ENCODE measurements at places on chromosomes 6 and 20.

- DNase-seq = no peak
These were observed 61.3 kb downstream of the SAMD5 start for GRCh38 chr6:147569788-147570187.

- no peak for DNase-seq
These were observed 5.4 kb downstream of the DSE start for GRCh38 chr6:116376149-116376548.

DNA sequence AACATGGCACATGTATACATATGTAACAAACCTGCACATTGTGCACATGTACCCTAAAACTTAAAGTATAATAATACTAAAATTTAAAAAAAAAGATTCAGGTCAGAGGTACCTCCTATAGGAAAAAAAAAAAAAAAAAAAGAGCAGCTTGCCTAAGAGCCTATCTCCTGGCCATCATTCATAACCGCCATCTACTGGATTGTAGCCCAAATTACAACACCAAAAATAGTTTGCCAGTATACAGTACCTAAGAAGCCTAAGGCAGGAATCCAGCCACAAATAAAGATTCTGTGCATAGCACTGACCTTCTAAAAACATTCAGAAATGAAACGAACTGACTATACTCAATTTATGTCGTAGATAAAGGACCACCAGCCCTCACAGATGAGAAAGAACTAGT lies 438.4 kb upstream of the ADGRB3 start:
- DNase-seq = no peak

GRCh38 chr6:148293181-148293995 lies 49.2 kb upstream of the SASH1 start:
- no peak for DNase-seq

DNA sequence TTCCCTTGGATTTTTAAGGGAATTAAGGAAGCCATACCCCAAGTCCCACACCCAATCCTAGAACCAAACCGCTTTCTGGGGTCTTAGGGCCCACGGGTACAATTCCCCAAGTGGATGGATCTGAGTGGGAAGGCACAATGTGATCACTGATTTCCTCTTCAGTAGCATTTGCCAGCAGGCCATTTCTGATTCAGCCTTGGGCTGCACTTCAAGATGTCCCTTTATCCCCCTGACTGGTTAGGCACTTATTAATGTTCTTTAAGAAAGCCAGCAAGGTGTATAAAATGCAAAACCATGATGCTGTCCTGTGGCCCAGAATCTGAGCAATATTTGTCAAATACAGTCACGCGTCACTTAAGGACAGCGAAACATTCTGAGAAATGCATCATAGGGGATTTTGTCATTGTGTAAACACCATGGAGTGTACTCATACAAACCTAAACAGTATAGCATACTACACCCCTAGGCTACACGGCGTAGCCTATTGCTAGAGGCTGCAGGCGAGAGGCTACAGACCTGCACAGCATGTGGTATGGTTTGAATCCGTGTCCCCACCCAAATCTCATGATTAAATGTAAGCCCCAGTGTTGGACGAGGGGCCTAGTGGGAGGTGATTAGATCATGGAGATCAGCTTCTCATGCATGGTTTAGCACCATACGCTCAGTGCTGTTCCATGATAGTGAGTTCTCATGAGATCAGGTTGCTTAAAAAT lies 234.2 kb downstream of the NRN1 start:
- DNase-seq = no peak

- no peak for DNase-seq
These were observed 7.9 kb downstream of the ZC3H12D start for GRCh38 chr6:149476789-149477455.

- DNase-seq = no peak
These were observed 7.3 kb upstream of the MAVS start for GRCh38 chr20:3839328-3839727.

DNA sequence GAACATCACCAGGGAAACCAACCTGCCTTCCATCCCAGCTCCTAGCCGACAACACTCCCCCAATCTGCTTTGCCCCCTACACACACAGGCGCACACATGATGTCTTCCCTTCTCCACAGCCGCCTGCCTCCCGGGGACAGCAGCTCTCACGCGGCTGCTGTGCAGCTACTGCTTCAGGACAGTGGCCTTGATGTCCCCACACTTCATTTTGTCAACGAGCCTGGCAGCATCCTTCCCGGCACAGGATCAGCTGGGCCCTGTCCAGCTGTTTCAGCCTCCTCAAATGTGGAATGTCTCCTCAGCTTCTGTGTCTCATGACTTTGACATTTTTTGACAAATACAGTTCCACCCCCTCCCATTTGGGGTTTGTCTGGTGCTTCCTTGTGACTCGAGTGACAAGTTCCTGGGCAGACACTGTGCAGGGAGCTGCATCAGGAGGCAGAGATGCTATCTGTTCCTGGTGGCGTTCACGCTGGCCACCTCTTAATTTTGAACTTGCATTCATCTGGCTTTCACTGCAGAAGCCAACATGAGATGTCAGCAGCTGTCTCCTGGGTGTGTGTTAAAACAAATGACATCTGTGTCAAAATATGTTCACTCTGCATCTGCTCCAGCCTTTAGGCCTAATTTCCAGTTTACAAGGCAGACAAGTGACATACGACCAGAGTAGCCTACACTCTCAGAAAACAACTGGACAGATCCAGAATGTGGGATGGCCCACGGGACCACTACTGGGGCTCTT lies 57.2 kb downstream of the GINS1 start:
- DNase-seq = no peak

DNA sequence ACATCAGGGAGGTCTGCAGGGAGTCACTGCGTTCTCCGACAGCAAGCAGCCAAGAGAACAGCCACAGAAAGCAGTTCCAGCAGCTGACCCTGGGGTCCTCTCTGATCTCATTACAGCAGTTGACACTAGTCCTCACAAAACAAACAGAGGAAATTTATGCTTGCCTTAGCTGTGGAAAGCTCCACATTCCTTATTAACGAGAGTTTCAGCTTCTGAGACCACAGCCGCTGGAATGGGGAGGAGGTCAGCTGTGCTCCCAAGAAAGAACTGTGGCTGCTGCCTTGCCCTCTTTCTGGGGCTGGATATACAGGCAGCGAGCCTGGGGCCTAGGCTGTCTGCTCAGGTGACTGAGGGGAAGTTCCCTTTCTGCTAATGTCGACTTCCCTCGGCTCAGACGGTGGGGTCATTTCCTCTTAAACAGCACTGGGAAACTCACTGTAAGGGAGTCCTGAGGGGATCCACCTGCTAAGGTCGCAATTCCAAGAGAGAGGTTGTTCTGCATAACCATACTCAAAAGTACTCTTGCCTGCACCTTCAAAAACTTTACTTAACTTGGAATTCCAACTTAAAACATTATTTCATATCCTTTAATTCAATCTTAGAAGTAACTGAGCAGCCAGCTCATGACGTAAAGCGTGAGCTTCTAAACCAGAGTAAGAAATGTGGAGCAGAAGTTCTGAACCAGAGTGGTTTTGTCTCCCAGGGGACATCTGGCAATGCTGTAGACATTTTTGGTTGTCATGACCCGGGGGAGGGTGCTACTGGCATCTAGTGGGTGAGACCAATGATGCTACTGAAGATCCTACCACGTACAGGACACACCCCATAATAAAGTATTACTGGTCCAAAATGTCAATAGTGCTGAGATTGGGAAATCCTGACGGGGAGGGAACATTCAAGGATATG lies 80.3 kb downstream of the BACH2 start:
- DNase-seq = no peak

- DNase-seq = no peak
These were observed 41.1 kb upstream of the FANCE start for GRCh38 chr6:35411066-35411465.

GRCh38 chr20:62550087-62550632 lies 74.4 kb upstream of the GATA5 start:
- no peak for DNase-seq

GRCh38 chr6:42032366-42032765 lies 18.0 kb upstream of the TAF8 start:
- no peak for DNase-seq

GRCh38 chr6:106773522-106773921 lies 144.1 kb downstream of the QRSL1 start:
- DNase-seq = no peak

- DNase-seq = no peak
These were observed 17.5 kb downstream of the CPNE5 start for GRCh38 chr6:36821581-36822335.

DNA sequence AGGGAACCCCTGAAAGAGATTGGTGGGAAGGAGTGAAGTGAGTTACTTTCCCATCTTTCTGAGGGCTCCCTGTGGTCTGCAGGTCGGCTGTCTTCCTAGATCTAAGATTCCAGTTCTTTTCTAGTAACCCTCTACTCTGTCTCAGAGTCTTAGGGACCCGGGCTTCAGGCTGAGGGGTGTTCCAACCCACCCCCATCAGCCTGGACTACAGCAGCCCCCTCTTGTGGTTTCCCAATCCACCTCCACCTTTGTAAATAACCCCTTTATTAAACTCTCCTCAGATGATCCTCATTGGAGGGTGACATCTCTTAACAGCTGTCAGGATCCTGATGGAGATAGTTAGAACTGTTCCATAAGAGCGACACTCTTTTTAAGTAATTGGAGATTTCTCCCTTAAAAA lies 300.4 kb downstream of the LRFN2 start:
- DNase-seq = no peak

- no peak for DNase-seq
These were observed 665.5 kb downstream of the BCKDHB start for GRCh38 chr6:80771941-80772340.

GRCh38 chr6:147467428-147467827 lies 41.1 kb upstream of the SAMD5 start:
- DNase-seq = no peak

- DNase-seq = no peak
These were observed 373.5 kb upstream of the FLRT3 start for GRCh38 chr20:14710951-14711350.

- no peak for DNase-seq
These were observed 15.5 kb downstream of the TGM3 start for GRCh38 chr20:2311329-2311728.

- DNase-seq = no peak
These were observed 10.6 kb upstream of the SUPT3H start for GRCh38 chr6:45388328-45388727.

DNA sequence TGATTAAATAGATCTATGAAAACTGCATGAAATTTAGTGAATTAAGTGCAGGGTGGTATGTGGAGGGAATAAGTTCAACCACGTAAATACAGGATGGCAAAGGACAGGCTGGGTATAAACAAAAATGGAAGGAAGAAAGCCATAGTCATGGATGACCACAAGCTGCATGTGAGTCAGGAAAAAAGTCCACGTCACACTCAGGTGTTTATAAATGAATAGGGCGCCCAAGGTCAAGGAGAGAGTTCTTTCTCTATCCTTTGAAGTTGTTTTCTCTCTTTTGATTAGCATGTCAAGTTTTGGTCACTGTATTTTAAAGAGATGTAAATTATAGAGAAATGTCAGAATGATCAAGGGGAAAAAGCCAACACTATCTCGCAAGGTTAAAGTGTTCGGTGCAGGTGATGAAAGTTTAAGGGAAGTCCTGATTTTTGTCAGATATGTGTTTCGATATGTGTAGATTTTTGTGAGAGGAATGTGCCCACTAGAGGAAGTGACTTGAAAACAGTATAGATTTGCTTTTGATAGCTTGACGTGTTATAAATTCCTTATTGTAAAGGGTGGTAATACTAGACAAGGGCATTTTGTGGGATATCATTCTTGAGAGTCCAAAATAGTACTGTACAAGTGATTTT lies 58.7 kb downstream of the MAP3K4 start:
- DNase-seq = no peak

DNA sequence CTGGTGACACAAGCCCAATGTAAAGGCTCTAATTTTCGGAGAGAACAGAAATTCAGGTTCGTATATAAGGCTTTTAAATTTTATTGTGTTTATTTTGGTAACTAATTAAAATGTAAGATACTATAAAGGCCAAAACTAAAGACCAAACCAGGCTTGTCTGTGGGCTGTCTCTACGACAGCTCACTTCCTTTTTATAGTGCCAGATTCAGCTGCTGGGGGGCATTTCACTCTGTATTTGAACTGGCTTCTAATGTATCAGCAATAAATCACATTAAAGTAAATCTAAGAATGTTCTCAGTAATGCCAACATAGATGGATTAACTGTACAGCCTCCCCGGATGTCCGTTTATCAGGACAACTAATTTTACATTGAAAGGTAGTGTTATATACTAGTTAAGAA lies 31.1 kb upstream of the STXBP5 start:
- no peak for DNase-seq

DNA sequence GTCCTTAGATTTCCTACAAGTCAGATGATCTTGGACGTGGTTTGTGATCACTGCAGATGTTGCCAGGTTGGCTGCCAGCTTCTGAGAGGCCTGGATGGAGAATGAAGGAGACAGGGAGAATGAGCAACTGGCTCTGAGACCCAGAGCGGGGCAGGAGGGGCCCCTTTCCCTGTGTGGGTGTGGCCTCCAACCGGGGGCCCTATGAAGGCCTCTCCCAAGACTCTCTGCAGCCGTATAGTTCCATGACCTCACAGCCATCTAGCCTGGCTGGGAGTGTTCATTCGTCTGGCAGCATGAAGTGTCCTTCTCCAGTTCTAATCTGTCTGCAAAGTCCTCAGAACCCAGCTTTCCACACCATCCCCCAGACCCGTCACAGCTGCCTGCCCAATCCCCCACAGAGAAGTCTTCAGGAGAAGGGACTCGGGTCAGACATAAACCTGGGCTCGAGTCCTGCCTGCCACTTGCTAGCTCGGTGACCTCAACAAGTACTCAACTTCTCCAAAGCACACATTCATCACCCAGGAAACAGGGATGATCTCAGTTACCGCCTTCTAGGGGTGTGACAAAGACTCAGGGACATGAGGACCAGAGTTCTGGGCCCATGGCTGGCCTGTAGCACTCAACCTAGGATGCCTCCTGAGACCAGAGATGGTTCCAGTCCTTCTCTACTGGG lies 122.6 kb downstream of the EDN3 start:
- DNase-seq = no peak

DNA sequence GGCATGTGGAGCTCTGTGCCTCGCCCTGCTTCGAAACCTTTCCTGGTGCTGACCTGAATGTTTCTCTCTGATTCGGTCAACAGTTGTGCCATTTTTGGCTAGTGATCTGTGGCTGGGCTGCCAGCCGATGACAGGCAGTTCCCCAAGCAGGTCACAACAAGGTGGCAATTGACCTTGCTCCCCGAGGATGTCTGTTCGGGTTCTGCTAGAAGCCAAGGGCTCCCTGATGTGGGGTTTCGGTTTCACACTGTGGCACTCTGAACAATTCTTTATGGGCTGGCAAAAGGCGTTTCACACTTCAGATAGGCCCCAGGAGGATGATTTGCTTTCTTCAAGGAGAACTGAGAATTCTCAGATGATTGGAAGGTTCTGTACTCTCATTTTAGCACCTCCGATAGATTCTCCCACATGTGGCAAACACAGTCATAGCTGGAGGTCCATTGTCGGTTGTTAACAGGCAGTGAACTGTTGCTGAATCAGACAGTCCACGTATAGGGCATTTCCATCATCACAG lies 135.6 kb downstream of the SLC24A3 start:
- DNase-seq = no peak

- DNase-seq = no peak
These were observed 50.7 kb upstream of the PLEKHG1 start for GRCh38 chr6:150549007-150549406.

- no peak for DNase-seq
These were observed 152.7 kb downstream of the RNGTT start for GRCh38 chr6:88810701-88811100.

Data from omental fat pad (tissue), 4 donors.